ENCODE measurements at places on chromosomes 6 and 20.
A peak's percentile ranks its signal among the peaks of the same experiment; 100 is the strongest.

DNA sequence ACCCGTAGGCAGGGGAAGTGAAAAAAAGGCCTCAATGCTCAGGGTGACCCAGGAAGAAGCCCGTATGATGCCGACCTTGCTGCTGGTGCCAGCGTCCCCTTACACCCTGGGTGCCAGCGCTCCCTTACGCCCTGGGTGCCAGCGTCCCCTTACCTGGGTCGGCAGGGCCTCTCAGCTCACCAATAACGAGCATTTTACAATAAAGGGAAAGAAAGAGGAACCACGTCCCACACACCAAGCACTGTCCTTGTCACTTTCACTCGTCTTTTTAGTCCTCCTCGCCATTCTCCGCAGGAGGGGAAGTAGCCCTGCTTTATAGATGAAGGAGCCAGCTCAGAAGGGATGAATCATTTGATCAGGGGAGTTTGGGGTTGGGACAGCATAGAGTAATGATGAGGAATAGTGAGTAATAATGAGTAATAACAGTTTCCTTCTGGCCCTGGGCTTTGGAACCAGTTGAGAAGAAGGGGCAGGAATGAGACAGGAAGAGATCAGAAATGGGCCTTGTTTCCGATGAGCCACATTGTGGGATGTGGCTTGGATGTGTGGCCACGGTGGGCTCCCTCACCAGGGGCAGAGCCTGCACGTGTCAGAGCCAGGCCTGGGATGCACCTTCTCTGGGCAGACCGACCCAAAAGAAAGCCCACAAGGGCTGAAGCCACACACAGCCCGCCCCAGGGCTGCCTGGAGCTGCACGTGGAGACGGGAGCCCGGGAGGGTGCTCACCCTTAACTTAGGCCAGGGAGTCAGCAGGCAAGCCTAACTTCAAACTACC is 75.7 kb downstream of the SYNJ2 start:
- peak; percentile 91 for DNase-seq

GRCh38 chr20:7358670-7359069 is 581.6 kb downstream of the HAO1 start:
- DNase-seq, result no peak

DNA sequence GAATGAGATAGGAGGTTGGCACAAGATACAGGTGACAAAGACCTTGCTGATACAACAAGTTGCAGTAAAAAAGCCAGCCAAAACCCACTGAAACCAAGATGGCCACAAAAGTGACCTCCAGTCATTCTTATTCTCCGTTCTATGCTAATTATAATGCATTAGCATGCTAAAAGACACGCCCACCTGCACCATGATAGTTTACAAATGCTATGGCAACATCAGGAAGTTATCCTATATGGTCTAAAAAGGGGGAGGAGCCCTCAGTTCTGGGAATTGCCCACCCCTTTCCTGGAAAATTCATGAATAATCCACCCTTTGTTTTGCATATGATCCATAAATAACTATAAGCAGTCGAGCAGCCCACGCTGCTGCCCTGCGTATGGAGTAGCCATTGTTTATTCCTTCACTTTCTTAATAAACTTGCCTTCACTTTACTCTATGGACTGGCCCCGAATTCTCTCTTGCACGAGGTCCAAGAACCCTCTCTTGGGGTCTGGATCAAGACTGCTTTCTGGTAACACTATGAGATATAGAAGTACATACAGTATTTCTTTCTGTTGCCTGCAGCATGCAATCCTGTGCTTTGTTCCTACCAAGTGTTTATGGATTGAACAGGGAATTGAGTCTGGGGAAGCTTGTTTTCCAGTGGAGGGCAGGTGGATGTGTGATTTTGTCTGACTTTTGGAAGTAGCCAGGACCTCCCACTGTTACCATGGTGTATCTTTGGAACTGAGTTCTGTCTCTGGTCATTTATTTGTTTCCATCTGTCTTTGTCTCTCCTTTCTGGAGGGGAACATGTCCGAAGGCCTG is 72.0 kb upstream of the TGM3 start:
- DNase-seq, result no peak

- DNase-seq, result peak; percentile 73
These were observed 864 bp upstream of the BCLAF1 start for GRCh38 chr6:136290410-136291010.

GRCh38 chr6:142929751-142930358 is 15.1 kb downstream of the HIVEP2 start:
- no peak for DNase-seq

DNA sequence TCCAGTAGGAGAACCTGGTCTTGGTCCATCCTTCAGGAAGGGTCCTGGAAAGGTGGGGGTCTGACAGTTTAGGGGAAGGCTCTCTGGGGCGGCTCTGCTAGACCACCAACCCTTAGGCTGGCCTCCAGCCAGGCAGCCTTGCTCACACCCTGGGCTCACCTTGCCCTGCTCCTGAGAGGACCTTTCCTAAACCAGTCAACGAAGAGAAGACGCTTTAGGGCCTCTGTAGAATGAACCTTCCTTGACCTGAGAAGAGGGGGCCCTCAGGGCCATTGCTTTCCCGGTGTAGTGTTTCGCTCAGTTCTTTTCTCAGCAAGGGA is 1.1 kb downstream of the CDC25B start:
- no peak for DNase-seq

DNA sequence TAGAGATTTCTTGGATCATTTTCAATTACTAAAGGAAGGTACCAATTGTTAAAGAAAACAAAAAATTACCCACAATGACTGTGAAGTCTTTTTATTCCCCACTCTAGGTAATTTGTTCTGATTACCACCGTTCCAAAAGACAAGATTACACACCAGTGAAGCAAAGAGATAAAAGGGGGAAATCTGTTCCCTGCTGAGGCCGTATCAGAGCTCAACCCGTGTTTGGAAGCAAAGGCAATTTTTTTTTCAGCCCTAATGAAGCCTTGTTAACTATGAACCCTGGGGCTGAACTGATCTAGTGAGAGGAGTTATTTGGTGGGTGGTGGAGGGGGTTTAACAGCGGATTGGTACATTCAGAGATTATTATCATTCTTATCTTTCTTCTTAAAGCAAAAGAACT is 128.5 kb downstream of the ALDH8A1 start:
- no peak for DNase-seq

- no peak for DNase-seq
These were observed 8.5 kb downstream of the ISM1 start for GRCh38 chr20:13229538-13229937.

DNA sequence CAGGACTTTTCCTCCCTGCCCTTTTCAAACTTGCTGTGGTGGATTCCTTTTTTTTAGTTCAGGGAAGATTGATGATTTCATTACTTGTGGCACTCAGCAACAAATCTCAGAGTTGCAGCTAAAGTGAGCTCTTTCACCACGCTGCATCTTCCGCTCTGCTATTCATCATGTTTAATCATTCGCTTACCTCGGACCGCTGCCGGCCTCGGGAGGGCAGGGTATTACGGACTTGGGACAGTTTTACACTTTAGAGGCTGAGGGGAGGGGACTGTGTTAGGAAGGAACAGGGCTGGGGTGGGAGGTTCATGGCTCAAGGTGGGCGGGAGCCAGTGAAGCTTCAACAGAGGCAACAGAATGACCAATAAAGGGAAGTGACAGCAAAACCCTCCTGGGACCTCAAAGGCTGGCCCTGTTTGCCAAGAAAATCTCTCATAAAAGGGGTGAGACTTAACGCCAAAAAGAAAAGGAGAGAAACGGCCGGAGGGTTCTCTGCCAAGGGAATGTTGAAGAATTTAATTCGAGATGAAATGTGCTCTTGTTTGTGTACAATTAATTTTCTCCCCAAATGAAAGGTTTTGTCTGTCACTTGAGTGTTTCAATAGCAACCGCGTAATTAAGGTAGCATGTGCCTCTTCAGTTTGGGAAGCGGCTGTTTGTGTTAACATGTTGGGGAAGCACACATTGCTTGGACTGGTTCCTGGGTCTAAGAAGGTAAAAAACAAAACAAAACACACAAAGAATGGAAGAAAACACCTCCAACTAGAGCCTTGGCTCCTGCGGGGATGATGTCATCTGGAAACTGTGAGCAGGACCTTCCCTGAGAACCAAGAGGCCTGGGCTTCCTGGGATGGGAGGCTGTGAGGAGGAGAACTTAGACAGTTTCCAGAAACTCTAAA is 72.5 kb upstream of the SULF2 start:
- DNase-seq, result no peak

DNA sequence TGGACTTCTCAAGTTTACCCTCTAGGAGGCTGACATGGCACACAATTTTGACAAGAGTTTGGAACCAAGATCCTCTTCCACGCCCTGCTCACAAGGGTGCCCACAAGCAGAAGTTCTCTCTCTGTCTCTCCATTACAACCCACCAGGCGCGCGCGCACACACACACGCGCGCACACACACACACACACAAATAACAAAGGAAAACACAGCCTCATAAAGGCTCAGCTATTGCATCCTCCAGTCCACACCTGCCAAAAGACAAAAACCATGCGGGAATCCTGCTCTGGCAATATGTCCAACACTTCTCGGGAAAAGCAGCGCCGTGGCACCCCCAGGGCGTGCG is 870 bp downstream of the PAK5 start:
- no peak for DNase-seq

GRCh38 chr6:157536223-157536545 is 155.2 kb downstream of the ZDHHC14 start:
- no peak for DNase-seq

DNA sequence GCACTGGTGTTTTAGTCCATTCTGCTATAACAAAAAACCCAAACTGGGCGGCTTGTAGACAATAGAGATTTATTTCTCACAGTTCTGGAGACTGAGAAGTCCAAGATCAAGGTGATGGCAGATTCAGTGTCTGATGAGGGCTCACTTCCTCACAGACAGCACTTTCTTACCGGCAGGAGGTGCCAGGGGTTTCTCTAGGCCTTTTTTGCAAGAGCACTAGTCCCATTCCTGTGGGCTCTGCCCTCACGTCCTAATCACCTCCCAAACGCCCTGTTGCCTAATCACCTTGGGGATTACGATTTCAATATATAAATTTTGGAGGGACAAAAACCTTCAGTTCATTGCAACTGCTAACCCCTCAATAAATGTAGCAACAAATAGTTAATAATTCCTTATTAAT is 140.0 kb upstream of the SGK1 start:
- DNase-seq, result no peak

DNA sequence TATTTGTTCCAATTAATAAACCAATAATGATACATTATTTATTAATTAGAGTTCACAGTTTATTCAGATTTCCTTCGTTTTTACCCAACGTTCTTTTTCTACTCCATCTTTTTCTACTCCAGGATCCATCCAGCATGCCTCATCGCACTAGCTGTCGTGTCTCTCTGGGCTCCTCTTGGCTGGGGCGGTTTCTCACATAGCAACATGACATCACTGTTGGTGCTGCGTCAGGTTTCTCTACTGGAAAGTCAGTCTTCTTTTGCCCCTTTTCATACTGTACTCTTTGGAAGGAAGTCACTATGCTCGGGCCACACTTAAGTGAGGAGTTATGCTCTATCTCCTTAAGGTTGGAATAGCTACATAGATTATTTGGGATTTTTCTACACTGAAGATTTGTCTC is 13.7 kb upstream of the SOX12 start:
- DNase-seq, result no peak

DNA sequence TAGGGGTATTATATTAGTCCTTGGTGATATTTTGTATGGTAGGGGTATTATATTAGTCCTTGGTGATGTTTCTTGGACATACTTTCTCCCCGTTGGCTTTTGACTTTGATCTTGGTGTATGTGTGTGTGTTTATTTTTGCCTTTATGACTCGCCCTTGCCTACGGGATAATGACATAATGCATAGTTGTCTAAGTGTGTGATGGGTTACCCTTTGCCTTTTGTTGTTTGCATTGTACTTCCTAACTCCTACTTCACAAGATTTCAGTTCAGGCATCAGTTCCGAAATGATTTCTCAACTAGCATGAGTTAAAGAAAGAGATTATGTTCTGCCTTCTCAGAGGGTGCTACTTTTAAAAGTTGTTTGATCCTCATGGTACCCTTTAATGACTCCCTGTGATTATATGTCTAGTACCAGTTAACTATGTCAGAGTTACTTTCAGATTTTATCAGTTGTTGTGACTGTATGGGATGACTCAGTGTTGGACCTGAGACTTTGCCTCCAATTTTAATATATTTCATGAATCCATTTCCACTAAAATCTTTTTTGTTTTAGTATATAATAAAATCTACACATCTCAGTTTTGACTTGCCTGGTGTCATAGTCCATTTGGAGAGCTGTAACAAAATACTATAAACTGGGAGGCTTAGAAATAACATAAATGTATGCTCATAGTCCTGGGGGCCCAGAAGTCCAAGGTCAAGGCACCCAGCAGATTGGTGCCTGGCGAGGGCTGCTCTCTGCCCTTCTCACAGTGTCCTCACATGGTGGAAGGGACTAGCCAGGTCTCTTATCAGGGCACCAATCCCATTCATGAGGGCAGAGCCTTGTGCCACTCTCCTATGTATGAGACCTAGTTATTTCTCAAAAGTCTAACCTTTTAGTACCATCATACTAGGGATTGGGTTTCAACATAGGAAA is 34.1 kb downstream of the CDYL start:
- no peak for DNase-seq

- no peak for DNase-seq
These were observed 41.9 kb upstream of the HFE start for GRCh38 chr6:26045065-26045927.

DNA sequence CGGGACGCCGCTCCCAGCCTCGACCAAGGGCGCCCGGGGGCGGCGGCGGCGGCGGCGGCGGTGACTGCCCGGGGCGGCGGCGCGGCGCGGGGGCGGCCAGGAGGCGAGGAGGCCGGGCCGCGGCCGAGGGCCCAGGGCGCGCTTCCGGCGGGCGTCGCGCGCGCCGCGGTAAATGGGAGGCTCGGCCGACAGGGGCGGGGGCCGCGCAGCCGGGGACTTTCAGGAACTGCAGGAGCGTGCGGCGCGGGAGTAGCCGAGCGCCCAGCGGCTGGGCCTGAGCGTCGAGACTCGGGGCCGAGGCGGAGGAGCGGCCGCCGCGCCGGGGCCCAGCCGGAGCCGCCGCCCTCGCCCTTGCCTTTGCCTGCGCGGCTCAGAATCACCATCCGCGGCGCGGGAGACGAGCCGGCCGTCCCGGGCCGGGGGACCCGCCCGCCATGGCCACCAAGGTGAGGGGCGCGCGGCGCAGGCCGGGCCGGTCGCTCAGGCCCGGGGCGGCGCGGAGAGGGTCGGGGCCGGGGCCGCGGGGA is at the start of gene SNX9:
Gene SNX9, plus strand, starts transcription at position 246 of the 527 bp plus-strand sequence. Its CDS starts 189 bp downstream, at position 435.
- DNase-seq, result no peak

DNA sequence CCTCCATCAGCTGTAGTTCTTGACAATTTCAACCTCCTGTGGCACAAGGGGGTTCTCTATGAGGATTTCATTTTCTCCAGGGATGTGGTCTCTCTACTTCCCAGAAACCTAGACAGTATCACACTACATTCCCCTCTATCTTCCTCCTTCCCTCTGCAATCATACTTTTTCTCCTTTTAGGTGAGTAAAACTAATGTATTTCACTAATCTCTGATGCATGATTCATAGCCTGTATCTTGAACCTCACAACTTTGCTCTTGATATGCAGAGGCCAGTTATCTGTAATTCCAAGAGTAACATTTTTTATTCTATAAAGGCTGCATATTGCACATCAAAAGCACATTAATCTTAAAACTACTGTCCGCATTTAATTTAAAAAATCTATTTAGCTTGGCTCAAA is 449.6 kb downstream of the RFPL4B start:
- no peak for DNase-seq

Data from HS-27A (cell line).